ENCODE measurements at places on chromosomes 5 and 9.

DNA sequence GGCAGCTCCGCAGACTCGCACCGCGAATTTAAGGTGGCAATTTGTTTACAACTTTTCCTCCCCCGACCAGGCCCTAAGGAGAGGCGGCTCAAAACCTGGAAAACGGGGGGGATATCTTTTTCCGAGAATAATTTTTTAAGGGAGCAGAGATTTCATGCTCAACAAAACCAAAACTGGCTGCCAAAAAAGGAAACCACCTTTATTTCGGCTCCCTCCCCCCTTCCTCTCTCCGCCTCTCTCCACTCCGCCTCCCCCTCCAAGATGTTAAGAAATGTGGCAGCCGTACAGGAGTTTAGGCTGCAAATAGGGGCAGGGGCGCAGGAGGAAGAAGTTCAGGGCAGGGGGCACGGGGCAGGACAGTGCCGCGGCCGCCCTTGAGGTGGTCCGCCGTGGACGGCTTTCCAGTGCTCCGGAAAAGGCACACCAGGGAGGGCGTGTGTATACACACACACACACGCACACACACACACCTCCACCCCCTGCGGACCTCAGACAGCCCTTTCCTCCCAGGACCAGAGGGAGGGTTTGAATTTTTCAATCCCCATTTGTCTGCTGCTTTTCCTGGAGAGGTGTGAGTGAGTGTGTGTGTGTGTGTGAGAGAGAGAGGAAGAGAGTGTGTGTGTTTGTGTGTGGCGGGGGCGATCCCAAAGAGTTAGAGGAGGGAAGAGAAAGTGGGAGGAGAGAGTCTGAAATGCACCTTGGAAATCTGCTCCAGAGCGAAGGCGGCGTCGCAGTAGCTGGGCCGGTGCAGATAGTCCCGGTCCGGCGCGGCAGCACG is 9.1 kb downstream of the PTCH1 start:
- no peak for DNase-seq

- DNase-seq, result no peak
Observed at GRCh38 chr5:158382473-158382872, 523.5 kb upstream of the CLINT1 start.

- no peak for DNase-seq
Observed at GRCh38 chr5:14560091-14560595, 21.4 kb upstream of the OTULINL start.

GRCh38 chr5:74286734-74287695 is 353.5 kb downstream of the ENC1 start:
- DNase-seq, result no peak

DNA sequence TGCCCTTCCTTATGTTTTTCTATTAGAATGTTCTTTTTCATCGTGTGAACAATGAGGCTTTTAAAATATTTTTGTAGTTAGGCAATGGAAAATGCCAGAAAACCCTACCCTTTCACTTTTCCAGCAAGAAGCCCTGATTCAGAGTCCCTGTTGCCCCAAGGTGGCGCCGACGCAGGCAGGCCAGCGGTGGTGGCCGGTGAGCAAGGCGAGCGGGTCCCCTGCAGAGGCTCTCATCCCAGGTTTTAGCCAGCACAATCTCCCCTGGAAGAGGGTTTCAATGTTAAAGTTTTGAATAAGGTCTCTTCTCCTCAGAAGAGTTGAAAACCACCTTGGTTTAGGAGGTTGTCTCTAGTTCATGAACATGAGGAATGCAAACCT is 40.8 kb upstream of the CKMT2 start:
- no peak for DNase-seq

DNA sequence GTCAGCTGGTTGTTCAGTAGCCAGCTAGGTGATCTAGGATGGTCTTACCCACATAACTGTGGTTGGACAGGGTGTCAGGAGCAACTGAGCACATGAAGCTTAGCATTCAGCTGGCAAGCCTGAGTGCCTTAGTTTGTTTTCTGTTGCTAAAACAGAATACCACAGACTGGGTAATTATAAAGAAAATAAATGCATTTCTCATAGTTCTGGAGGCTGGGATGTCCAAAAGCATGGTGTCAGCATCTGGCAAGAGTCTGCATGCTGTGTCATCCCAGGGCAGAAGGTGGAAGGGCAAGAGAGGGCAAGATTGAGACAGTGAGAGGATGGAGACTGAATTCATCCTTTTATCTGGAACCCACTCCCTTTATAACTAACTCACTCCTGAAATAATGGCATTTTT is 921.5 kb downstream of the TLE4 start:
- DNase-seq, result no peak

DNA sequence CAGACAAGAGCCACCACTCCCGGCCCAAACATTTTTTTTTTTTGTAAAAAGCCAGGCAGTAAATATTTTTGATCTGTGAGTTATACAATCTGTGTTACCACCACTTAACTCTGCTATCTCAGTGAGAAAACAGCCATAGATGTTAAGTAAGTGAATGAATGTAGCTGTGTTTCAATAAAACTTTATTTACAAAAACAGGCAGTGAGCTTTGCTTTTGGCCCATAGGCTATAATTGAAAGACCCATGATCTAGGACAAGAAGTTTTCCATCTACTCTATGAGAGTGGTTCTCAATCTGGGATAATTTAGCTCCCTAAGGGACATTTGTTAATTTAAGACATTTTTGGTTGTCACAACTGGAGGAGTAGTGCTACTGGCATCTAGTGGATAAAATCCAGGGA is 91.0 kb downstream of the TMC1 start:
- no peak for DNase-seq

GRCh38 chr9:3736161-3736560 is 210.4 kb upstream of the RFX3 start:
- no peak for DNase-seq

DNA sequence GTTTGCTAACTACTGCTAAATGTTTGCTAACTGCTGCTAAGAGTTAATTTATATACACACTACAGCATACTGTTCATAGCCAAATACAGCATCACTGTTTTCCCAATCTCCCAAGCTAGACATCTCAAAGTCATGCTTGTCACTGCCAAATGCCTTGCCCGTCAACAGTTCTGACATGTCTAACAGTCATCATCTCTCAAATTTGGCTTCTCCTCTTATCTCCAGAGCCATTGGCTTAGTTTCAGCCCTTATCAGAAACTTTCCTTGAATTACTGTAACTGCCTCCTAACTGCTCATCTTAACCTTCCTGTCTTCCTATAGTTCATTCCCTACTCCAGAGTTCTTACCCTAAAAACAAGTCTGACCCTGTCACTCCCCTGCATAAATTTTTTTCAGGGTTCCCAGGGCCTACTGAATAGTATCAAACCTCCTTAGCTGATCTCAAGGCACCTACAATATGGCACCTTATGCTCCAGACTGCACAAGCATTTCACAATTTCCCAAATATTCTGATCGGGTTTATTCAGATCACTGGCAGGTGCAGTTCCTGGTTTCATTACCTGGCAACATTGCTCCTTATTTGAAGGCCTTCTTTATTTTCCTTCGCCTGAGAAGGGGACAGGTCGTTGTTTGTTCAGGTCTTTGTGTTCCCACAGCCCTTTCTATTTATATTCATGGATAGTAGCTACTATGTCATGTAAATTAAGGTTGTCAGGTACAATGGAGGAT is 55.9 kb upstream of the ANKRD55 start:
- no peak for DNase-seq

DNA sequence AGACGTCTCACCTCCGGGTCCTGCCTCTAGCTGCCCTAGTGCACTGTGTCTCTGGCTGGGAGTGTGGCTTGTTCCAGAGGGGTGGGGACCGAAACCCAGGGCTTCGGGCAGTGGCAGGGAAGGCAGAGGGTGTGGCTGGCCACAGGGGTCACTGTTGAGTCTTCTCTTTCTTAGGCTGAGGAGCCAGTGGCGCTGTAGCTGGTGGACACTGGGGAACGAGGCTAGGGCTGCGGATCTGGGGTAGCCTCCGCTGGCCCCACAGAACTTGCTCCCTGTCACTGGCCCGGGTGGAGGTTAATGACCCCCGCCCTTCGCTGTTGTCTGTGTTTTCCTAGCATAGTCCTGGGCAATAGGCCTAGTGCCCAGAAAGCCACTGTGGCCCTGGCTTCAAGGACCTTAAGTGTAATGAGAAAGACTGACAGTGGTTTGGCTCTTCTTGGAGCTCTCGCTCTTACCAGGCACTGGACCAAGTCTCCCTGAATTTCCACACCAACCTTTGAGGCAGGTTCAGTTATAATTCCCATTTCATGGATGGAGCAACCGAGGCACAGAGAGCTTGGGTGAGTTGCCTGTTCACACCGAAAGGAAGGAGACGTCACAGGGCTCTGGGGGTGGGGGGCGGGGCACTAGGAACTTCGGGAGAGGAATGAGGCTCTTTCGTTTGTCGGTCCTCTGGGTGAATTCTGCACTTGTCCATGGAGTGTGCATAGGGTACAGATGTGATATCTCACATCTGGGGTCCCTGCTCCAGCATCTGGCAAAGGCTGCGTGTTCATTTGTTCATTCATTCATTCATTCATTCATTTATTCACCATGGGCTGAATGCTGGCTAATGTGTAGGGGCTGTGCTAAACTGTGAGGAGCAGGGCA is 4.8 kb upstream of the IER5L start:
- DNase-seq, result no peak

- peak; percentile 59 for DNase-seq
Observed at GRCh38 chr5:156913719-156914370, 49.2 kb downstream of the TIMD4 start.

DNA sequence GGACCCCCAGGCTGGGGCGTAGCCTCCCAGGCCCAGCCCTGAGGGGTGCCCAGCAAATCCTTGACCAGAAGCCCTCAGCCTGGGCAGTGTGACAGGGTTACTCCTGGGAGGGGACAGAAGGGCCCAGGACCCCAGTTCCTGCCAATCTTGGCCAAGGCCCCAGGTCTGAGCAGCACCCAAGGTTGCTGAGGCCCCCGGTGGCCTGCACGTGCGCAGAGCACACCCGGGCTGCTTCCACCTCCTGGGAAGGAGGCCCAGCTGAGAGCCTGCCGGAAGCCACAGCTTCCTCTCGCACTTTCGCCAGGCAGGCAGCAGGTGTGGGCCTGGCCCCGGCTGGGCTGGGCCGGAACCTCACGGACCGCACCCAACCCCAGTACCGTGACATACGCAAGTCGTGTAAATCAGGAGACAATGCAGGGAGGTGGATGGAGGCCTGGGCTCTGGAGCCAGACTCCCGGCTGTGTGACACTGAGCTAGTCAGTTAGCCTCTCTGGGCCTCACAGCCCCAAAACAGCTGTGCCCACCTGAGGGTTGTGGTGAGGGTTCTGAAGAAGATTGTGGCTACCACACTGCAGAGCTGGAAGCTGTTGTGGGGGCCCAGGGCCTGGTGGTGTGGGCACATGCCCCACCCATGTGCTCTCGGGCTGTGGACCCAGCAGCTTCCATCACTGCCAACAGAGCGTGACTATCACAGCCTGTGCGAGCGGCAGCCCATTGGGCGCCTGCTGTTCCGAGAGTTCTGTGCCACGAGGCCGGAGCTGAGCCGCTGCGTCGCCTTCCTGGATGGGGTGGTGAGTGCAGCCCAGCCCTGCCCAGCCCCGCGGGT is 5.1 kb downstream of the GRK6 start:
- DNase-seq, result peak; percentile 87

DNA sequence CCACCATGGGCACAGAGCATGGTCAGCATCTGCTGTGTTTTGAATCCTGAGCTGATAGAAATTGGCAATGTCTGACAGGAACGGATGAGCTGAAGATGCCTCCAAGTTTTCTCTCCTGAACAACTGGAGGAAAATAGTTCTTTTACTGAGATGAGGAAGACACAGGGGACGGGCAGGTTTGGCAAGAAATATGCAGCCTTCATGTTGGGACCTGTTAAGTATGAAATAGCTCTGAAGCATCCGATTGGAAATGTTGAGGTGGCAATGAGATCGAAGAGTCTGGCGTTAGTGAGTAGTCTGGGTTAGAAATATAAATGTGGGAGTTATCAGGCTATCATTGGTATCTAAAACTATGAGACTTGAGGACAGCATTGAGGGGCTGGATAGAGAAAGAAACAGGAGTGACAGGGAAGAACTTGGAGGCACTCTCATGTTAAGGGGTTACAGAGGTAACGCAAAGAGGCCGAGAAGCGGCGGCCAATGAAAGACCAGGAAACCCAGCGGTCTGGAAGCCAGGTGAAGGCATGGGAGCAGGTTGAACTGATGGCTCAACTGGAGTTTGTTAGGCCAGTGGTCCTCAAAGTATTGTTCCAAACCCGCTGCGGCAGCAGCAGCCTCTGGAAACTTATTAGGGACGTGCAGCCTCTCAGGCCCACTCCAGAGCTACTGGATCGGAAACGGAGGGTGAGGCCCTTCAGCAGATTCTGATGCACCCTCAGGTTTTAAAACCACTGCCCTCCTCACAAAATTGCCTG is 1.0 kb upstream of the MAMDC2 start:
- DNase-seq, result no peak

DNA sequence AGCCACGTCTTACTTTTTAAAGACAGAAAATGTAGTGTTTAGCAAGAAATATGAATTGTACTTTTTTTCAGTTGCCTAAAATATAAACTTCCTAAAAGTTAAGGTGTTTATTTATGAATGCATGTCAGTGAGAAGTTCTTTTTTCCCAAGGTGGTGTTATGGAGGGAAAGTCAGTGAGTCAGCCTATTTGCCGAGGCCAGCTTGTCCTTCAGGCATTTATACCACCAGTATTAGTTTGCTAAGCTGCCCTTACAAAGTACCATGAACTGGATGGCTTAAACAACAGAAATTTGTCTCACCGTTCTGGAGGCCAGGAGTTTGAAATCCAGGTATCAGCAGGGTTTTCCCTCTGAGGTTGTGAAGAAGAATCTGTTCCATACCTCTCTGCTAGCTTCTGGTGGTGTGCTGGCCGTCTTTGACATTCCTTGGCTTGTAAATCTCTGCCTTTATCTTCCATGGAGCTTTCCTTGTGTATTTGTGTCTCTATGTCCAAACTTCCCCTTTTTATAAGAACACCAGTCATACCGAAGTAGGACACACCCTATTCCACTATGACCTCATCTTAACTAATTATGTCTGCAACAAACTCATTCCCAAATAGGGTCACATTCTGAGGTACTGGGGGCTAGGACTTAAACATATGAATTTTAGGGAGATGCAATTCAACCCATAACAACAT is 38.4 kb downstream of the PRKACG start:
- no peak for DNase-seq

GRCh38 chr5:61397238-61397637 is 65.2 kb downstream of the ZSWIM6 start:
- no peak for DNase-seq

GRCh38 chr5:20572614-20573013 is 584.6 kb upstream of the CDH18 start:
- no peak for DNase-seq

Data from CD4-positive, alpha-beta T cell treated with Interleukin-4 for 4 hours (primary cell).